HEK293T (cell line): ENCODE measurements at places on chromosomes 12 and 14.
A peak's percentile ranks its signal among the peaks of the same experiment; 100 is the strongest.

GRCh38 chr14:49056021-49056420, 530.2 kb downstream of the RPS29 start:
- DNase-seq, result no peak

GRCh38 chr12:23719493-23719892, 230.0 kb downstream of the SOX5 start:
- DNase-seq, result no peak

DNA sequence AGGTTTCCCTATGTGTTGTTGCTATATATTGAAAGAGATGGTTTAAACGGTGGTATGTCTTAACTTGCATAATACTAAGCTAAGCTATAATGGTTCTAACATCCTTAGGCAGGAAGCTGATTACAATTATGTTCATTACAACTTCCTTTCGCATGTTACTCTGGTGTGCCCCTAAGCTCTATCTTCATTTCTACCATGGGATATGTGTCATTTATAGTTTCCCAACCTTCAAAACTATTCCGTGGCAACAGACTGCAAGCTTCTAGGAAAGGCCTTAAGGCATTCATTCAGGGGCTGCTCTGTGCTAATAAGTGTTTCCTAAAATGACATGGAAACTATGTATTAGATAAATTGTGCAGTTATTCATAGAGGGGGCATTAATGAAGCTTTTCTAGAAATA, 294.6 kb downstream of the GXYLT1 start:
- DNase-seq, result no peak

- no peak for DNase-seq
These were observed 154.2 kb downstream of the CRADD start for GRCh38 chr12:93831374-93831773.

GRCh38 chr14:96102081-96102856, 63.1 kb downstream of the C14orf132 start:
- no peak for DNase-seq

DNA sequence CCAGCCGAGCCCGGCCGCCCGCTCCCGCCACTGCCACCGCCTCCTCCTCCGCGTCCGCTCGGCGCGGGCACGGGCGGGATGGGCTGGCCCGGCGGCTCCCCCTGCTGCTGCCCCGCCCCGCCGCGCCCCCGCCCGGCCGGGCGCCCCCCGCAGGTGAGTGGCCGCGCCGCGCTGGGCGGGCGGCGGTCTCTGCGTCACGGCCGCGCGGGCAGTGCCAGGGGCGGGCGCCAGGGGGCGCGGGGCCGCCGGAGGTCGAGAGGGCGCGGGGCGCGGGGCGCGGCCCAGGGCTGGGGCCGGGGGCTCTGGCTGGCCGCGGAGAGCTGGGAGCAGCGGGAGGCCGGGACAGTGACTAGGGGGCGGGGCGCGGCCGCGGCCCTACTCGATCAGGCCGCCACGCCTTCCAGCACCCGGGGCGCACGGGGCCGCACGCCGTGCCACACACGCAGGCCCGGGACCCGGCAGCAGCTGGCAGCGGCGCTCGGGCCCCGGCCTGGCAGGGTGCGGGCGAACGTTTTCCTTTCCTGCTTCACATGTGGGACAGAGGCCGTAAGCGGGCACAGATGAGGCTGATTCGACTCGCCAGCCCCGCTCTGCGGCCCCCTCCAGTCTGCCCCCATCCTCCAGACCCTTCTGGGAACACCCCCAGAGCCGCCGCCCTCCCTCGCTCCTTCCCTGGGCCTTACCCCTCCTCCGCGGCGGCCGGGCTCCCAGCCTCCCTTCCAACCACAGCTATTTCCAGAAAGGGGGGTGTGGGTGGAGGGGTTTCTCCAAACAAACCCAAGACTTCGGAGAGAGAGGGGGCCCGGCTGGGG, 2.4 kb upstream of the TNS2 start:
- peak; percentile 70 for DNase-seq

- no peak for DNase-seq
These were observed 115.6 kb downstream of the CCER1 start for GRCh38 chr12:90839346-90839745.

DNA sequence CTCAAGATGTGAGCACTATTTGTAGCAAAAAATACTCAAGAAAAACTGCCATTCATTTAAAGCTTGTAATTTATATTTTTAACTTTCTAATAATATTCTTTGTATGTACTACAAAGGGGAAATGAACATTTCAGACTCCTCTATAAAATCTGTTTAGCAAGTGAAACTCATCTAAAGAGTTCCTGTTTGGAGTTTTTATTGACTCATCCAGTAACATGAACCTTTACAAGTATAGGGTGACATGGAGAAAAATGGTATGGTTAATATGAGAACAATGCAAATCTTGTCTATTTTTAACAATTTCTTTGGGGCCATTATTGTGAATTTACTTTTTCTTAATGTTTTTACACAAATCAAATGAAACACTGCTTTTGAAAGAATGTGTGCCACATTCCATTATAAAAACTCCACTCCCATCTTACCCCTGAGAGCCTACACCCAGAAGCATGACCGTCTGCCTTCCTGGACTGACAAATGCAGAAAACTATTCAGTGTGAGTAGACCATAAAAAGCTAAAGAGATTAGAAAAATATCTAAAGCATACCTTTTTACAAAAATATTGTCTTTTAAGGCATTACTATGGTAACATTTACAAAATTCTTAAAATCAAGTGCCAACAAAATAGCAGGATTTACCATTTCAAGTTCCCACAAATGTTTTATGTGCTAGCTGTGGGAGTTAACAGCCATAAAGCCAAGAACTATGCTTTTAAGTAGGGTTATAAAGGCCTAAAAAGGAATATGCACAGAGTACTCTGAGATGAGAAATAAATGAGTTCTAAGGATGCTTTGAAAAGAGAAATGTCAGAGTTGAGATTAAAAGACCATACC, 144.0 kb downstream of the ADAMTS20 start:
- DNase-seq, result no peak

- DNase-seq, result no peak
These were observed 6.7 kb upstream of the PPP4R3A start for GRCh38 chr14:91516663-91517388.
